ENCODE measurements at places on chromosomes 12 and 14.

- no peak for DNase-seq
Measured at GRCh38 chr12:18576104-18576626, 161.6 kb downstream of the PLCZ1 start.

GRCh38 chr12:56880125-56880992, 53.8 kb downstream of the SDR9C7 start:
- DNase-seq: no peak

DNA sequence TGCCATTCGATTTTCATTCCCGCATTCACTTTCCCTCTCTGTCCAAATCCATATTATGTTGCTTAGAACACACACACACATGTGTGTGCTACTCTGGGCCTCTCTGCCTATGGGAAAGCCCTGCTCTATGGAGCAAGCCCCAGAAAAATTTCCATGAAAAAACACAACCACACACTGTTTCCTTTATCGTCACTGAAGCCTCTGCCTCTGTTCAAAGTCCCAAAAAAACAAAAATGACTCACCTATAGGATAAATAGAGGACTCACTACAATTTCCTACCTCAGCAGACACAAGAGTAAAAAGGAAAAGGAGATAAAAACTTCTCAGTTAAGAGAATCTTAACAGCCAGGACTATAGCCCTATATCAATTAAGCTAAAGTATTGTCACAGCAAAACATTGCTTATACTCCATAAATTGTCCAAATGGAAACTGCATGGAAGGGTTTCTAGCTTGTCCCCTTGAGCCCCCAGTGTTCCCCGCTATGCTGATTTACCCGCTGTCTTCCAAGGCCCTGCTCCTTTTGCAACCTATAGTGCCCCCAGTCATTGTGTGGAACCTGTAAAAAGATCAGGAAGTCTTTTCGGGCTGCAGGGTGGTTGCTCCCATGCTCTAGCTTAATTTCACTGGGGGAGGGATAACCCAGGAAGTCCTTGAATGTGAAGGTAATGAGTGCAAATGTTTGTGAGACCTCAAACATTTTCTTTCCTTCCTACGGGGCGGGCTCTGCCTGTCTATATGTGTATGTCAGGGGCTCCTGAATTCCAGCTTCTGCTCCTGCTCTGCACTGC, 11.1 kb upstream of the PIP4K2C start:
- no peak for DNase-seq

DNA sequence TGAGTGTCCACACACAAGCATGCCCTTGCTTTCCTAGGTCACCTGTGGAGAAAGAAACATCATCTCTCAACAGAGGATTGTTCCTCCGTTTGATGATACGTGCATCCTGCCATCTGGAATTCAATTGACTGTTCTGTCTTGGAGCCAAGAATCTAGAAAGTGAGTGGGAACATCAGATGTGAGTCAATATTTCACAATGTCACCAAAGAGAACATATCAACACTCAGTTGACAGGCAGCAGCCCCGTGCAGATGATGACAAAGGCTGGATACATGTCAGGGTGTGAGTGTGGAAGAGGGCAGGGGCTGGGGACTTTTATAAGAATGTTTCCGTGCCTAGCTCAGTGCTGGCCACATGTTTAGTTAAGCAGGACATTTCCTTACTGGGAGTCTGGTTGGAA, 76.1 kb downstream of the TBC1D30 start:
- no peak for DNase-seq

GRCh38 chr12:27531896-27532295, 7.9 kb downstream of the PPFIBP1 start:
- no peak for DNase-seq

GRCh38 chr14:42965512-42965911, 1358.8 kb downstream of the LRFN5 start:
- no peak for DNase-seq

GRCh38 chr14:99268810-99269707, 2.9 kb downstream of the BCL11B start:
- peak; percentile 72 for DNase-seq

DNA sequence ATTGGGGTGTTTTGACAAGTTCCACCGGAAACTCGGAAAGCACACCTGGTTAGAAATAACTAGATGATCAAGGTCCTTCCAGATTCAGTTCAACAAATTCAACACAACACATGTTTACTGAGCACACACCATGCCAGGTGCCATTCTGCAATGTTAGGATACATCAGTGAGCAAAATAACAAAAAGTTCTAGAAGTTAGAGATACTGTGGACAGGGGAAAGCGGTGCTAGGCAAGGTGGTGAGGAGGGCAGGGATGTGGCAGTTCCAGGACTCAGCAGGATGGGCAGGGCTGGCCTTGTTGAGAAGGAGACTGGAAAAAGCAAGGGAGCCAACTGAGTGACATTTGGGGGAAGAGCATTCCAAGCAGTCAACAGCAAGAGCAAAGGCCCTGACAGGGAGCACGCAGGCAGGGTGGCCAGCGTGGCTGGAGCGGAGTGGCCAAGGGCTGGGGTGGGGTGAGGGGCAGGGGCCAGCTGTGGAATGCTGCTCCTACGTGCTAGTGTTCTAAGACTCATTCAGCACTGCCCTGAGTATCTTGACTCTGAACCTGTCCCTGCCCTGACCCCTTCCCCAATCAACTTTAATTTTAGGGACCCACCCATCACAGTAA, 19.4 kb upstream of the FAIM2 start:
- DNase-seq: no peak

GRCh38 chr12:12646483-12647072, 34.9 kb downstream of the CREBL2 start:
- DNase-seq: no peak

DNA sequence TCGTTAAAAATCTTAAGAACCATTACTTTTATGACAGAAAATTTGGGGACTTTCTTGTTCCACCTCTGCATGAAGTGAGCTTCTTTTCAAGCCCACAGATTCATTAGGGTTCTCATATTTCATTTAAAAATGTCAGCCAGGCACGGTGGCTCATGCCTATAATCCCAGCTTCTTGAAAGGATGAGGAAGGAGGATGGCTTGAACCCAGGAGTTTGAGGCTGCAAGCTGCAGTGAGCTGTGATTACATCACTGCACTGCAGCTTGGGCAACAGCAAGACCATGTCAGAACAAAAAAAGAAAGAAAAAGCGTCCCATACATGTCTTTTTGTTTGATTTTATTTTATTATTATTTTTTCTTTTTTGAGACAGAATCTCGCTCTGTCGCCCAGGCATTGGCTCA, 43.4 kb upstream of the ATF1 start:
- DNase-seq: no peak

DNA sequence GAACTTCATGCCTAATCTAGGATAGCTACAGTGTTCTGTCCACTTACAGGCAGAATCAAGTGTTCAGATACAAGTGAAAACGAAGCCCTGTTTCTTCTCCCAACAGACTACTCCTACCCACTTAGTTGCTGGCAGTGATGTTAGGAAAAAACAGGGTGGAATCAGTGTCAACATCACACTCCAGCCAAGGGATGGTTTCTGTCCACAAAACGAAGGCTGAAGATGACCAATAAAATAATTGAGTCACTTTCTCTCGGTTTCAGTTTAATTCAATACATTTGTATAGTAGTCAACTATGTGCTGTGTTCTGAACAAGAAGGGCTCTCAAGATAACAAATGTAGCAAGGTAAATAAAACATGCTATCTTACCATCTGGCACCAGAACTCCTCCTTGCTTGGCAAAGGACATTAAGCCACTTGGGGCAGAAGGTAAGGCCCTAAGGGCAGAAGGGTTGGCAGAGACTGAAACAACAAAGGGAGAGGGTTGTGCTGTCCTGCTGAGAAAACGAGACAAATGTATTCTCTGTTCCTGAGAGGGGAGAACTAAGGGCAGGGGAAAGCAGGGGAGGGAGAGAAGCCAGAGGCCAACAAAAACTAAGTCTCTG, 393.6 kb downstream of the DPF3 start:
- DNase-seq: no peak

- DNase-seq: no peak
Measured at GRCh38 chr14:70890826-70891659, 16.2 kb upstream of the PCNX1 start.

DNA sequence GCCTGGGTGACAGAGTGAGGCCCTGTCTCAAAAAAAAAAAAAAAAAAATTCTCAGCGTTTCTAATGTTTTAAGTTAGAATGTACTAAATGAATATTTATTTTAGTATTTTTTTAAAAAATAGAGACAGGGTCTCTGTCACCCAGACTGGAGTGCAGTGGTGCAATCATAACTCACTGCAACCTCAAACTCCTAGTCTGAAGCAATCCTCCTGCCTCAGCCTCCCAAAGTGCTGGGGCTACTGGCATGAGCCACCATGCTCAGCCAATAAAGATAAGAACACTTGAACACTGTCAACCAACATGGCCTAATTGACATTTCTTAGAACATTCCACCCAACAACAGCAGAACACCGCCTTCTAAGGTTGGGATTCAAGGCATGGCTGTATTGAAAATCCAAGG, 5.1 kb upstream of the DYNC1H1 start:
- no peak for DNase-seq

GRCh38 chr12:99453836-99454538, 193.6 kb upstream of the GARIN6 start:
- DNase-seq: no peak

- peak; percentile 83 for DNase-seq
Measured at GRCh38 chr14:50230701-50231474, 490 bp downstream of the SOS2 start.

DNA sequence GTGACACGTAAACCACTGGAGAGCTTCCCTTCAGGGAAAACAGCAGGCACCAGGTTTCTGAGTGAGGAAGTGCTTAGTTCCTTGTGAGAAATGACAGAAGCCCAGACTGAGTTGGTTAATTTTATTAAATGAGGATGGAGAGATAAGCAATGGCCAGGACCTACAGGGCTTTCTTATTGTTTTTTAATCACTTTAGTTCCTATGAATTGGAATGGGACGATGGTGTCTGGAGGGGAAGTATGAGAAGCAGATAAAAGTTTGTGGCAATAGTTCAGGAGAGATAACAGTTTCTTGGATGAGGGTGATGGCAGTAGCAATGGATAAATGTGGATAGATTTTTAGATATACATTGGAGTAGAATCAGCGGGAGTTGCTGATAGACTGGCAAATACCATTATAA, 86.5 kb upstream of the PTPRR start:
- DNase-seq: no peak

- peak; percentile 77 for DNase-seq
Measured at GRCh38 chr14:47278233-47278842, 397.1 kb downstream of the MDGA2 start.

DNA sequence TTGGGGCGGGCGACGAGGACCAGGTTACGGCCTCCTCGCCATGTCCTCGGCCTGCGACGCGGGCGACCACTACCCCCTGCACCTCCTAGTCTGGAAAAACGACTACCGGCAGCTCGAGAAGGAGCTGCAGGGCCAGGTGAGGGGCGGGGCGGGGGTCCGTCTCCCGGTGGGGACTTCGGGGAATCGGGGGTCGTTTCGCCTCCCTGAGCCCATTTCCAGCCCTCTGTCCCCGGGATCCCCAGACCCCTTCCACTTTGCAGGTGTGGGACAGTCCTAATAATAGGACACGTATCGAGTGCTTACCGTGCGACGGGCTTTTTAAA, 380 bp downstream of the ANKRD13A start:
- peak; percentile 64 for DNase-seq

GRCh38 chr12:13304924-13305323, 108.4 kb downstream of the EMP1 start:
- no peak for DNase-seq

- DNase-seq: no peak
Measured at GRCh38 chr12:114512351-114512750, 106.4 kb upstream of the TBX5 start.

GRCh38 chr12:104353012-104353981, 49.8 kb downstream of the EID3 start:
- no peak for DNase-seq

DNA sequence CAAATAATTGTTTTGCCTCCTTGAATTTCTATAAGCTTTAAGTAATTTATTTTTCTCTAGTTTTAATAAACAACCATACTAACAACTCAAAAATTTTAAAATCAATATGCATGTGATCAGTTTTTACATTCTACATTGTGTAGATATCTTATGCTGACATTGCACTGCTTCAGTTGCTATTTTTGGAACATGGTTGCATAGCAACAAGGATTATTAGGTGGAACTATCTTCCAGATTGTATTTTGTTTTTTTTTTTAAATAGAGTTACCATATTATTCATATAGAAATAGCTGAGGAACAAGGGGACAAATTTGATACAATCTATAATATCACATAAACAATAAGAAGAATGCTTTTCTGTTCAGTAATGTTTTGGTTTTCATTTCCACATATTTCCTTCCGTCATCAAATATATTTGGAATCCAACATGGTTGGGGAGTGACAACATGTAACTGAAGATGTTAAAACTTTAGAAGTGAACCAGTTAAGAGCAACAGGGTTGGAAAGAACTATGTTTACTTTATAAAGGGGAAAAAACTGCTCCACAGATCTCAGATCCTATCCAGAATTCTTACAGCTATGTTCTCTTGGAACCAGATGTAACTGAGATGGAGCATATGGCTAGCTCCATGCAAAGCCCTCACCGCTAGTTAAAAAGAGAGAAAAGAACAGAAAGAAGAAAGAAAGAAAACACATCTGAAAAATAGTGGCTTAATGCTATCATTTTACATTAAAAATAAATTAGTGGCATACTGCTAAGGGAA, 235.5 kb downstream of the NELL2 start:
- no peak for DNase-seq

DNA sequence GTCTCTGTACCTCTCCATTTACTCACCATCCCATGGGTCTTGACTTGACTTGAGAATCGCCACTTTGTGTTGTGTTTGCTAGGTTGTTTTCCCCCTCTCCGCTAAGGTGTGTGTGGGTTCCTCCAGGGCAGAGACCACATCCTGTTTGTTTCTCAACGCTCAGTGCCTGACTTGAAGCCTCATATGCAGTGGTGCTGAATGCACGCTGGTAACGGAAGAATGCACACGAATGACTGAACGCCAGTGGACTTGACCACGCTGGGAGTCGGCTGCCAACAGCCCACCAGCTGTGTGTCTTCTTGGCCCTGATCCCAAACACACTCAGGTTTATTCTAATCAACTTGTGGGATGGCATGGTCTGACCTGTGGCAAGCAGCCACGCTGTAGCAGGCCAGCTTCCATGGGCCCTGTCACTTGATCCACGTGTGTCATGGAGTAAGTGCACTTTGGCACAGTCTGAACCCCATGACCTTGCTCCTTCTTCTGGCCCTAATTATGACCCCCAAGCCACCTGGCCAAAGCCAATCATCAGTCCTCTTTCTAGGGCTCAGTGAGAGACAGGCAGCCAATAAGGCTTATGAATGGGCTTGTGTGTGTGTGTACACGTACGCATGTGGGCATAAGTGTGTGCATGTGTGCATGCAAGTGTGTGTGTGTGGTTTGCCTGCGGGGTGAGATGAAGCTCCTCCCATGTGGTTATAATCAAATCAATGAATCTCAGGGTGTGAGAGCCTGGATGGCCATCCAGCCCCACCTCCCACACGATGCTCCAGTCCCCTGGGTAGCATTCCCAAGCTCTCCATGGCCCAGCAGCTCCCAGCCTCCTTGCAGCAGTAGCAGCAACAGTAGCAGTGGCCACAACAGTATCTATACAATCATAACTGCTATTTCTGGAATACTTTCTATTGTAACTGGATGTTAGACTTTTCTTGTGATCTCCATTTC, 6.4 kb upstream of the TC2N start:
- DNase-seq: peak; percentile 94
